NCI-H1417 (cell line): ENCODE measurements at places on chromosomes 1 and 21.
A peak's percentile ranks its signal among the peaks of the same experiment; 100 is the strongest.

DNA sequence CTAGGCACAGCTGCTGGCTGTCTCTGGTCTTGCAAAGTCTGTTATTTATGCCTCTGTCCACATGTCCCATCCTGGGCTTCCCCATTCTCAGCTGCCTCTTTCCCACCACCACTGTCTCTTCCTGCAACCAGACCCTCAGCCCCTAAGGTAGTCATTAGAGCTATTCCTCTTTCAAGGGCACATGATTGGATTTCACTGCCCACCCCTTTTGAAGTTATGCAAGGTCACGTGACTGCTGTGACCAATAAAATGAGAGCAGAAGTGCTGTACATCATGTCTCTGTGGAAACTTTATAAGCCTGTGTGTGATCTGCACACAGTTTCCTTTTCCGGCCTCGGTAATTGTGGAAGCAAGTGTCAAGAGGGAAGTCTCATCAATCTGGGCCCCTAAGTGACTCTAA, 136.6 kb upstream of the HMGB4 start:
- DNase-seq: no peak

- no peak for DNase-seq
Measured at GRCh38 chr21:31374395-31374794, 30.3 kb upstream of the TIAM1 start.

DNA sequence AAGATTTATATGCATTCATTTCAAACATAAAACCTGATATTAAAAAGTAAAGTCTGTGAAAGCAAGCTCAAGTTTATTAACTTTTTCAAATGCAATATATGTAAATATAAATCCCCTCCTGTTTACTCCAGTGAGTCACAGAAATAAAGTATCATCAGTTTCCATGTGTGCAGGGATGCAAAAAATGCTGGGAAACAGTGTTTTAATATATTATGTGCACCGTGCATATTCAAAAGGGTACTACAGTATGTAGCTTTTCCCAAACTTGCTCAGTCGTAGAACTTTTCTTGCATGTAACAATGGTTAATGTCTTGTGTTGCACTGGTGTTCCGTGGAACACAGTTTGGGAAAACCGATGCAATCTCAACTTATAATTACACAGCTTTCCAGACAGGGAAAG, 60.7 kb downstream of the CCDC185 start:
- no peak for DNase-seq

- peak; percentile 6 for DNase-seq
Measured at GRCh38 chr1:245810181-245810769, 655.5 kb downstream of the KIF26B start.

- no peak for DNase-seq
Measured at GRCh38 chr1:113048064-113048463, 24.9 kb upstream of the LRIG2 start.

DNA sequence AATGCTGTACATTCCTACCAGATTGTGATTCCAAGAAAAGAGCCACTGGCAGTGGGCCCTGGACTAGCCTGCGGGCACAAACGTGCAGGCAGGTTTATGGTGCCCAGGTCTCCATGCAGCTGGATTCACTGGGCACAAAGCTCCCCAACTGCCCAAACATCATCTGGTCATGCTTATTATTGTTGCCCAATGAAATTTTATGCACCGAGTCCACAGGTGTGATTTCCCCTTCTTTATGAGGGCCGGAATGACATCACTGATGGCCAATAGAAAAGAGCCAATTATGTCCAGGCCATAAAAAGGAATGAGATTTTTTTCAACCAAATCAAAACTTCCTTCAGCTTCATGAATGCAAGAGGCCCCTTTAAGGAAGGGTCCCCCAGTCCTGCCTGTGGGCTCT, 66.2 kb downstream of the ERI3 start:
- DNase-seq: no peak

- DNase-seq: no peak
Measured at GRCh38 chr1:110465814-110466380, 14.9 kb downstream of the PROK1 start.

DNA sequence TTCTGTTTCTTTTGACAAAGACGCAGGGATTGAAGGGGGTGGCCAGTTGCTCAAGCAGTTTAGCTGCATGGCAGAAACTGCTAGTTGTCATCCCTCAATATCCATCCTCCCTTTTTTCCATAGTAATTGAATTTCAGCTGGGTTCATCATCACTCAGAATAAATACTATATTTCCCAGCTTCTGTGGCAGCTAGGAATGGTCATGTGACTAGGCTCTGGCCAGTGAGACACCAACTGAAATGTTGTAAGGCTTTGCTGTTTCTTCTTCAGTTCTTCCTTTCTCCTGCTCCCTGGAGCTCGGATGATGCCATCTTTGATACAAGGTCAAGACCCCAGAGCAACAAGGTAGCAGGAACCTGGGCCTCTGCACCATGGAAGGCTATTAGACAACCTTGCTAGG, 61.0 kb downstream of the TMCO4 start:
- no peak for DNase-seq

- DNase-seq: no peak
Measured at GRCh38 chr1:162502928-162503327, 5.3 kb downstream of the UHMK1 start.
